HCT116 (cell line): ENCODE measurements at places on chromosomes 7 and 10.

DNA sequence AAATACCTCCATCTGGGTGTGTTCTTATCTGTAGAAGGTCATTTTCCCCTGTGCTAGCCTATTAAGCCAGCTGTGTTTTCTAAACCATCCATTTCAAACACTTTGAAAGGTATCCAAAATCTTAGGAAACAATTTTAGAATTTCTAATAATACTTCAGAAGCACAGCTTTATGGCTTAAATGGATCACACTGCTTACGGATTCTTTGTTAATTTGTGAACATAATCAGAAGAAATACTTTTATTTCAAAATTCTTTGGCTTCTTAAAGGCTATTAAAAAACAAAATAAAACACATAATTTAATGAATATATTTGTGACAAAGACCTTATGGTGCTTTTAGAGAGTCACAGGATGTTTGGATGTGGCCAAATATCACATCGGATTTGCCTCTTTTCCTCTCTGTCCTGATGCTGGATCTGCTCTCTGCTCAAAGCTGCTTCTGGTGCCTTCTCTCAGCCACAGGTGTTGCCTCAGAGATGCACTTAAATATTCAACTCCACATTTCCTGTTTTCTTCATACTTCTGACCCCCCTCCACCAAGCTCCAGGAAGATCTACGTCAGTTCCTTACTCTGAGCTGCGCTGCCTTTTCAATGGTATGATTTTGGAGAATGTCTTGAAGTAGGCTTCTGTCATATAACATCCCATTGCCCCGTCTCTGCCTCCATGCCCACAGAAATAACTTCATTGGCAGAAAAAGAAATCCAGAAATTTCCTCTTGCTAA lies 230.6 kb downstream of the MLLT10 start:
- DNase-seq: no peak

- DNase-seq: no peak
These were observed 34.0 kb upstream of the R3HCC1L start for GRCh38 chr10:98100476-98100875.

GRCh38 chr10:2986391-2986801 lies 81.0 kb upstream of the PFKP start:
- no peak for DNase-seq

DNA sequence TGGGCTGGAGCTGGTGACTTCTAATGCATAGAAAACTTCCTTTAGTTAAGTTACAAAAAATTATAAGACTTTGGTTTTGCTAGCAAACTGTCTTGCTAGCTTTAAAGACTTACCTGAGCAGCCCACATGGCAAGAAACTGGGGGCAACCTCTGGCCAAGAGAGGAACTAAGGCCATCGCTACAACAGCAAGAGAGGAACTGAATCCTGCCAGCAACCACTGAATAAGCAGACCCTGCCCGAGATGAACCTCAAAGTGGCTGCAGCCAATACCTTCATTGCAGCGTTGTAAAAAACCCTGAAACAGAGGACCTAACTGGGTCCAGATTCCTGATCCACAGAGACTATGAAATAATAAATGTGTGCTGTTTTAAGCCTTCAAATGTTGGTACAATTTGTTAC lies 54.6 kb upstream of the STARD3NL start:
- no peak for DNase-seq

DNA sequence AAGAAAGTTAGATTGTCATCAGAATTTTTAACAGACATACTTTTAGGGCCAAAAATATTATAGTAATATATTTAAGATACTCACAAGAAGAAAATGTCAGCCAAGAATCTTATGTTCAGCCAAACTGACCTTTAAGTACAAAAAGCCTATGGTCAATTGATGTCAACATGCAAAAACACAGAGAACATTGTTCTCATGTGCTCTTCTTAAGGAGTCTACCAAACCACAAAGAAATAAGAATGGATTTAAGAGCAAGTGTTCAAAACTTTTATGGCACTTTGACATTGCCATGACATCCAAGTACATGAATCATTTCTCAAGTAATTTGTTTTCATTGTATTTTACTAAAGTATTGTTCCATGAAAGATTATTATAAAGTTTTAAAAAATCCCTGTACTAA lies 180.4 kb downstream of the TMEM26 start:
- no peak for DNase-seq

- DNase-seq: no peak
These were observed 236.6 kb downstream of the CDK14 start for GRCh38 chr7:90832726-90833125.

GRCh38 chr7:45687721-45688120 lies 113.6 kb downstream of the ADCY1 start:
- no peak for DNase-seq

DNA sequence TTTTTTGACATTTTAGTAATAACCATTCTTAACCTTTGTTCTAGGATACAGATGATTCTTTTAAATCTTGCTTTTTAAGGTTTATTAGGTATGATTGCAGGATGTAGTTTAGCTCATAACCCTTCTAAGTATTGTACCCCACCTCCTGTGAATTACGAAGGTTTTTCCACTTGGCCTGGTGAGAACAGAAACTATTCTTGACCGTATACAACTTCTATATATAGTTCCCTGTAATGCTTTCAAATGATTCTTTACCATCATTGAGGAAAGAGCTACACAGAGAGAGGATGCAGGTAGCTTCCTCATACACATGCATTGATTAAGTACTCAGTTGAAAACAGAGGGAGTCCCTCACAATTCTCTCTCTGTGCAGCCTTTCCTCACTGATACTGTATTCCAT lies 86.3 kb downstream of the PALS2 start:
- no peak for DNase-seq

GRCh38 chr7:29309041-29309854 lies 114.7 kb downstream of the CHN2 start:
- DNase-seq: no peak

GRCh38 chr10:3727268-3727667 lies 57.7 kb downstream of the KLF6 start:
- no peak for DNase-seq

DNA sequence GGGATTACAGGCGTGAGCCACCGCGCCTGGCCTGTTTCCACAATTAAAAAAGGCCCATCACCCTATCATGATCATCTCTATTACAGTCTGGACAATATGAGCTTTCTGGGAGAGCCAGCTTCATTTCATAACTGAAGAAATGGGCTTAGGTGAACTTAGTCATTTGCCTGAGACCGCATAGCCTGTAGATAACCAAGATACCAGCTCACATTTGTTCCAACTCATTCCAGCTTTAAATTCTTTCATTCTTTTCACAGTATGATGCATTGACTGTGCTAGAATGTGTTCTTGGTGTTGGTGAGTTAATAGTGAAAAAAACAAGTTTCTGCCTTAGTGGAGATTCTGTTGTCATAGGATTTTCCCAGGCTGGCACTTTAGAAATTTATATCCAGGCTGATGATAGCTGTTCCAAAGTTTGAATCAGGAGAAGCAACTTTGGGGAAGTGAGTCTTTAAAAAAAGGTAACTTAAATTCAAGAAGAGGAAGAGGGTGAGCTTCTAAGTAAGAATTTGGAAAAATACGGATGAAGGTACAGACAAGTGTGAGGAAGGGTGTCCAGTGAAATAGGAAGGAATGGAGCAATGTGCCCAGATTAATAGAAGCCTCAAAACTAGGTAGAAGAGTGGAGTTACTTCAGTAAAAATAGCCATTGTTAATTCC lies 2.1 kb upstream of the H2AZ2 start:
- DNase-seq: no peak

- no peak for DNase-seq
These were observed 55.9 kb downstream of the GRID1 start for GRCh38 chr10:86310702-86311101.

- DNase-seq: no peak
These were observed 331.2 kb downstream of the LRRTM3 start for GRCh38 chr10:67257018-67257417.

GRCh38 chr7:120783273-120783672 lies 74.7 kb downstream of the TSPAN12 start:
- DNase-seq: no peak

GRCh38 chr7:87797798-87798403 lies 78.3 kb downstream of the SLC25A40 start:
- peak; percentile 35 for DNase-seq

- no peak for DNase-seq
These were observed 533.5 kb downstream of the PTPRN2 start for GRCh38 chr7:158054081-158054480.

DNA sequence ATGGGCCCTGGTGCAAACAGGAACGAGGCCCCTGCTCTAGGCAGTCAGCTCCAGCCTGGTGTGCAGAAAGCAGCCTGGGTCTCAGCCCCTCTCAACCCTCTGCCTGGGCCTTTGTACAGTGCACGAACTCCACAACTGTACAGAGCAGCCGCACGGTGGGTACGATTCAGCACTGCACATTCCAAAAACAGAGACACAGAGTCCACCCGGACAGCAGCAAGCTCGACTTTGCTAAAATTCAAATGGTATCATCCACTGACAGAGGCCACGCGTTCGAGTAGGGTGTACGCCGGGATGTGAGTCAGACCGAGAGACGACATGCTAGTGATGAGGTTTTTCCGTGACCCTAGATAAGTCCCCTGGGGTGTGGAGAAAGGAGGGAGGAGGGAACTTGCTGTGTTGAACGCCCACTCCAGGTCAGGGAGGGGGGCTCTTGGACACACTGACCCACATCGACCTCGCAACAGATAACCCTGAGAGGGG lies 65.6 kb upstream of the PDGFA start:
- no peak for DNase-seq

DNA sequence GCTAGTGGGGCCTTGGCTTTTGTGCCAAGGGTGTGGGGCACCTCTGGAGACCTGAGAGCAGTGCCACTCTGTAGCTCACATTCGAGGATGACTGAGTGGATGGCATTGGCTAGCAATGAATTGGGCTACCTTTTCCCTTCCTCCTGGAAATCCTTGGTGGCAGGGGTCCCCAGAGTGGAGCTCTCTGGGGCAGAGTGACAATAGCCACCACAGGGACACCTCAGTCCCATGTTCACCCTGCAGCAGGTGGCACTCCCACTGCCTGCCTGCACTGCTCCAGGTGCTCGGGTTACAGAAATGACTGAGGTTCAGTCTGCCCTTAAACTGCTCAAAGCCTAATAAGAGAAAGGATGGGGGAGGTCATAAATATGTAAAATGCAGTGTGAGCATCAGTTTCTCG lies 17.8 kb downstream of the BTBD16 start:
- DNase-seq: no peak

DNA sequence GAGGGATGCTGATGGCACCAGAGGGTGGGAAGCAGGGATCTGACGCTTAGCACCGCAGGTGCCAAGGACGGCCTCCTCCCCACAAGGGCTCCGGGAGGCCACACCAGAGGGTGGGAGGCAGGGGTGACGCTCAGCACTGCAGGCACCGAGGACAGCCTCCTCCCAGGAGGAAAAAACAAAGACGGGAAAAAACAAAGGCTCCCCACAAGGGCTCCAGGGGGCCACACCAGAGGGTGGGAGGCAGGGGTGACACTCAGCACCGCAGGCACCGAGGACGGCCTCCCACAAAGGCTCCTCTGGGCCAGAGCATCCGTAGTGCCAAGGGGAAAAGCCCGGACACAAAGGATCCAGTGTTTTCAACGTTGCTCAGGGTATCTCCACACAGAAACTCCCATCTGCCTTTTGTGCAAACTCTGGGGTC lies 25.6 kb downstream of the DIP2C start:
- DNase-seq: no peak

DNA sequence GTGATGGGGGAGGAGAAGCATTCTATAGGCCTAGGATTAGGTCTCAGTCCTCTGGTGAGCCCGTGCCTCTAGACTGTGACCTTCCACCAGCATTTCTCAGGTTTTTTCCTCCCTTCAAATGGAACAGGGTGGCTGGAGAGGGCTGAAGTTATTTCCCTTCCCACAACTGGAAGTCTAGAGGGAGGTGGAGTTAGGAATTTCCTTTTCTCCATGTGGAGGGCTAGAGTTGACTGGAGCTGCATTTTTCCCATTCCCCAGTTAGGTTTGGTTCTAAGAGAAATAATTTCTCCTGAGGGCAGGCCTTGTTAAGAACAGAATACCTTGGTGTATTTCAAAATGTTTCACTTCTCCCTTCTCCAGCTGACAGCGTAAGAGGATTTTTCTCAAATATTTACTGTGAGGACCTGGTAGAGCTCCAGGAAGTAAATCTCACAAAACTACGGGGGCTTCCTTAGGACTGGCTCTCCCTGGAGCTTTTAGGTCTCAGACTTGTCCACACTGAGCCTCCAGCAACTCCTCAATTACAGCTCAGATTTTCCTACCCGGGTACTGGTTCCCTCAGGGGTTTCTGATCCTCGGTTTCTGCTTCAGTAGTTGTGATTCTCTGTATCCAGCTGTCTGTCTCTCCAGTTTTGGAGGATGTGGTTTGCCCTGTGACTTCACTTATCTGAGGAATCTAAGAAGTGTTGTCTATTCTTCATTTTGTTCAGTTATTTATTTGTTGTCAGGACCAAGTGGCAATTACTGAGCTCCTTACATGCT lies 6.0 kb upstream of the REEP3 start:
- DNase-seq: no peak

DNA sequence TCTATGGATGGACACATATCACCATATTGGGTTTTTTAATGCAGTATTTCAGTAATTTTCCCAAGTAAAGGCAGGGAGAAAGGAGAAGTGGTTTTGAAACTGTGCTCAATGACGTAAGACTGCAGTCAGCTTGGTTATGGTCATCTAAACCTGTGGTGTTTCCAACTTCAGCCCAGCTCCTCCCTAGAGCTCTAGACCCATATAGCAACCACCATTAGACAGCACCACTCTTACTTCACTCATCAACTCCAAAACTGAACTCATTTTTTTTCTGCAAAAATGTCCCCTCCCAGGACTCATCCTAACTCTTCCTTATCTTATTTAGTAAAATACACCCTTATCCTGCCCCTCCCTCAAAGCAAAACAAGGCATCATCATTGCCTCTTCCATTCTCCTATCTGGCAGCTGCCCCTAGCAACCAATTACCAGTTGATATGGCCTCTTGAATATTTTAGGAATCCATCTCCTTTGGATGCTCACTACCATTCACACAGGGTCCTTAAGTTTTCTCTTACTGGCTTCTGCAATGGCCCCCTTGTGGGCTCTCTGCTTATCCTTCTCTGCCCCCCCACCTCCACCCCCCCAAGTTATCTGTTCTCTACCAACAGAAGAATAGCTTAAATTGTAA lies 1.5 kb upstream of the RALA start:
- DNase-seq: no peak

- no peak for DNase-seq
These were observed 32.1 kb upstream of the GTF2I start for GRCh38 chr7:74625446-74625845.

GRCh38 chr10:12934777-12935176 lies 66.7 kb downstream of the CCDC3 start:
- DNase-seq: no peak
